ENCODE measurements at places on chromosomes 5 and 9. TPM values are rescaled to one million over a fixed set of nuclear protein-coding genes. Genes with fewer than 3 reads are reported as not detected.

The IZUMO3 gene
- not detected for total RNA-seq

The PCDHA9 gene
- not detected for total RNA-seq

The PTGS1 gene
- 0.41 TPM for total RNA-seq

The DOCK2 gene
- total RNA-seq: 305 TPM

The PALM2AKAP2 gene
- not detected for total RNA-seq

The CCDC180 gene
- total RNA-seq: 3.3 TPM

The SPINK7 gene
- not detected for total RNA-seq

The SMIM32 gene
- total RNA-seq: not detected

The TMEM252 gene
- total RNA-seq: not detected

The SKP2 gene
- 11.9 TPM for total RNA-seq

The MVB12B gene
- total RNA-seq: 9.7 TPM

The SHISAL2B gene
- not detected for total RNA-seq

The ZDHHC11B gene
- 1.2 TPM for total RNA-seq

The TMC1 gene
- total RNA-seq: not detected

The SOHLH1 gene
- not detected for total RNA-seq

The EXD3 gene
- 27.2 TPM for total RNA-seq

The HAVCR2 gene
- 33.8 TPM for total RNA-seq

The TXNDC8 gene
- total RNA-seq: not detected

The TMEM174 gene
- not detected for total RNA-seq

The TAF1L gene
- total RNA-seq: 0.05 TPM

The ERP44 gene
- 13.6 TPM for total RNA-seq

The MCTP1 gene
- total RNA-seq: 1.9 TPM

The EQTN gene
- total RNA-seq: not detected

The PCDH12 gene
- 0.78 TPM for total RNA-seq

The EFCAB9 gene
- not detected for total RNA-seq

The SMIM33 gene
- total RNA-seq: not detected

The PCA3 gene
- not detected for total RNA-seq

The F12 gene
- not detected for total RNA-seq

The PCDHGA2 gene
- total RNA-seq: 0.11 TPM

The CARD9 gene
- total RNA-seq: 1.1 TPM

The FOXI1 gene
- total RNA-seq: 0.13 TPM

The UAP1L1 gene
- total RNA-seq: 25.9 TPM

The PHYHD1 gene
- 1.5 TPM for total RNA-seq

The PAXX gene
- 68.0 TPM for total RNA-seq

The TMEM215 gene
- total RNA-seq: not detected

The AJM1 gene
- total RNA-seq: 1.8 TPM

The FGF10 gene
- total RNA-seq: not detected

The MAMDC2 gene
- not detected for total RNA-seq

The CCL21 gene
- total RNA-seq: not detected

The GRXCR2 gene
- total RNA-seq: not detected

The SELENOP gene
- total RNA-seq: 4.8 TPM

The CEMIP2 gene
- 69.5 TPM for total RNA-seq

The PRRX2 gene
- 1.1 TPM for total RNA-seq

The IFNK gene
- not detected for total RNA-seq

The C8G gene
- total RNA-seq: 1.4 TPM

The PRLR gene
- total RNA-seq: 0.03 TPM

The SPEF2 gene
- 5.4 TPM for total RNA-seq

The WDR38 gene
- total RNA-seq: not detected

The MEGF10 gene
- total RNA-seq: not detected

The CAVIN4 gene
- total RNA-seq: not detected
